Left hindlimb (tissue), 1 donor: ENCODE measurements at places on chromosomes 12 and 14.

DNA sequence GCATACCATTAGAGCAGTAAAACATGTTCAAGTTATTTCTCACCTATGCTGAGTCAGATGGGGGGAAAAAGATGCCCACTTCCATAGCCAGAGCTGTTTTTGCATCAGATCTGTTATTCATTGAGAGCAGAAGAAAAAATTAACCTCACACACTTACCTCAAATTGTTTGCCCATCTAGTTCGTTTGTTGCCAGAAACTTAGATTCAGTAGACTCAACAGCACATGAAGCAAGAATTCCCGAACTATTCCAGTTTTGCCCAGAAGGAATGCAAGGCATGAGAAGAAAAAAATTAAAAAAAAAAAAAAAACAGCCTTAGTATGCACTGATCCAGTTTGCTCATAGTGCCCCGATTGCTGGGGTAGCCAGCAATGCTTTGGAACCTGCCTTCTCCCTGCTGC is 12.4 kb upstream of the DPF3 start:
- no peak for DNase-seq

- no peak for DNase-seq
Observed at GRCh38 chr12:108717243-108717642, 14.1 kb downstream of the CORO1C start.

DNA sequence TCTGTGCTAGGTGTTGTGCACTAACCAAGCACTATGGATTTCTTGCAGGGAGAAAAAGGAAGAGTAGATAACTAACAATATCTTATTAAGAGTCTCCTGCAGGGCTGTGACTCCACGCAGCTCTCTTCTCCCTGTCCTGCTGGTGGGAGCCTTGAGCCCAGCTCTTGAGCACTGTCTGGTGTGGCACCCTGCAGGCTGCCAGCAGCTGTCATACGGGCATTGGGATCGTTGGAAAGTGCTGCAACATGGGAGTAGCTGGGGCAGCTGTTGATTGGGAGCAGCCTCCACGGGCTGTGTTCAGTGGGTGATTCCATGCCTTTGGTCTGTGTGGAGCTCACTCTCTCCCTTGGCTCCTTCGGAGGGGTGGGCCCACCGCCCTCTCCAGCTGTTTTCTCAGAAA is 125.3 kb downstream of the FBXL14 start:
- DNase-seq, result no peak

DNA sequence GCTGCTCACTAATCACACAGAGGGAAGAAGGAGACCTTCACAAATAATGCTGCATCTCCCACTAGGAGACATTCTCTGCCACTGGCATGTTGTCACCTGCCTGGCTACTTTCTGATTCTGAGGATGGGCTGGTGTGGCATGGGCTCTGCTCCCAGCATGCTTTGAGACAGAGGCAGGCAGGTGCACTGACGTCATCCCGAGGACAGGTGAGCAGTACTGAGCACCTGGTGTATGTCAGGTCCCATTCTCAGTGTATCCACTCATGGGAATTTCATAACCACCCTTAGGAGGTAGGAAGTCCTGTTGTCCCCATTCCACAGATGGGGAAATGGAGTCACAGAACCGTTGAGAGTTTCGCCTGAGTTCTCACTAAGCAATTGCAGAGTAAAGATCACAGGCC is 597.9 kb downstream of the VRK1 start:
- no peak for DNase-seq

DNA sequence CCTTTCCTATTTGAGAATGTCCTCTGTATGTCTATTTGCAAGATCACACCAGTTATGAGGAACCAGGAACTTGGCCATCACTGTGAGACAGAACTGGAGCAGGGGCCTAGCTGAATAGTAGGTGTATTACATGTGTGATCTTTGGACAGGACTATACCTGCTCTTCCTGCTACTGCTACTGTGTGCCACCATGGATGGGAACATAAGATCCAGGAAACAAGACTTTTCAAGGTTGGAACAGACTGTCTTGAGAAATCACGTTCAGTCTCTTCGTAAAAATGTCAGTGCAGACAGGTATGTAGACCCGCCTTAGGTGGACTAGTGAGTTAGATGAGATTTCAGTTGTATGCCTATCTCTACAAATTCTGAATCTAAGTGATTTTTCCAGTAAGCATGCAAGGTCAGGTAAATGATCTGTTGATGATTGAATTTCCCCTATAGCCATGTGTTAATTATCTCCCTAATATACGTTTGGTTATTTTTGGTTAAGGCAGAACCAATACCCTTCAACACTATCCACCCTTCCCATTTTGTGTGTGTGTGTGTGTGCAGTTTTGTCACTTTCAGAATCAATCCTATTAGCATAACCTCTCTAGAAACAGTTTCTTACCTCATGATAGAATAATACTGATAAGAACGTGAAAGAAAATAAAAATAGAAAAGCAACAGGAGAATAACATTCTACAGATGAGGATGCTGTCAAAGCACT is 7.1 kb downstream of the A2M start:
- no peak for DNase-seq

- no peak for DNase-seq
Observed at GRCh38 chr14:37721976-37722659, 126.7 kb downstream of the TTC6 start.

- no peak for DNase-seq
Observed at GRCh38 chr12:90010089-90010488, 301.5 kb upstream of the ATP2B1 start.

- no peak for DNase-seq
Observed at GRCh38 chr14:88194531-88194930, 128.5 kb downstream of the KCNK10 start.

DNA sequence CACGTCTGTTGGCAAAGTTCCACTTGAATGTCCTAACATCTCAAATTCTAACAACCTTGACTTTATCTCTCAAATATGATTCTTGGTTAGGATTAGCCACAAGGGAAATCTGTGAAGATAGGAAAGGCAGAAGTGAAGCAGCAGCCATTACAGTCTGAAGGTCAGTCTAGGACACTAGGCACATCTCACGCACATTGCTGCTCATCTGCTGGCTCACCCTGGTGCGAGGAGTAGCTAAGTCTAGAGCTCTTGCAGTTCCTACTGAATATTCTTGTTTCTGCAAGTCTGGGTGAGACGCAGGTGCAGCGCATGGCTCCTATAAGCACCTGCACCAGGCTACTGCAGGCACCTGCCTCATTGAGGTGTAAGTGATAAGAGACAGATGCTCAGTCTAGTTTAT is 6.4 kb upstream of the SLC25A3 start:
- no peak for DNase-seq

- peak; percentile 31 for DNase-seq
Observed at GRCh38 chr14:26444822-26445221, 153.0 kb downstream of the NOVA1 start.

DNA sequence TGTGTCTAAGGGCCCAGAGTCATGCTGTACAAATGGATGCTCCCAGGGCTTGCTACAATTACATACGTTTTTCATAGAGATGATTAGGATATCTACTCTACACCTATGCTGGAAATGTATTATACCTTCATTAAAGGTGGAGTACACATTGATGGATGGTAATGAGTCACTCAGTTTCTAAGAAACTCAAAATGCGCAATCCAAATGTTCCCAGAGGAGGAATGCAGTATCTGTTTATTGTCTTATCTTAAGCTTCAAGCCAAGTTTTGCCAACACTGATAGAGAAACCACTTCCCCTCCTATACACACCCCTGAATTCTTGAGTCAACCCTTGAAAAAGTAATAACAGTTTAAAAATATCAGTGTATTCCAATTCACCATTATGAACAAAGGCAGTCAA is 266.6 kb upstream of the FAR2 start:
- DNase-seq, result no peak

GRCh38 chr12:132672678-132673077 is 14.5 kb downstream of the POLE start:
- no peak for DNase-seq

DNA sequence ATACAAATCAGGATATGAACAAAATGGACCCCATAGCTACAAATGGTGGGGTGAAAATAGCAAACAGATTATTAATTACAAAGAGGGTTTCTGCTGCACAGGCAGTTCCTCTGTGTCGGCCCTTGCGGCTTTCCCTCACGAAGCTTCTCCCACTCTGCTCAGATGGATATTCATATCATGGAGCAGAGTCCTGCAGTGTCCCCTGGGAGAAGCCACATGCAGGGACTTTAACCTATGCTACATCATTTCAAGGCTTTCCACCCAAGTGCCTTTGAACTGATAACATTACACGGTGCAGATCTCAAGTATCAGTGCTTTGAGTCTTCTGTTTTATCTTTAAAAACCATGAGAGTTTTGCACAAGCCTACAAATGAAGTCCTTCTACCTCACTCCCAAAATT is 229.1 kb downstream of the PPM1H start:
- no peak for DNase-seq

- peak; percentile 4 for DNase-seq
Observed at GRCh38 chr14:72562300-72562699, 331.6 kb downstream of the DPF3 start.

GRCh38 chr14:98684468-98684867 is 587.5 kb downstream of the BCL11B start:
- DNase-seq, result peak; percentile 68
